Gastroesophageal sphincter (tissue), 4 donors: ENCODE measurements at places on chromosomes 7 and 10. TPM values are rescaled to one million over a fixed set of nuclear protein-coding genes. Genes with fewer than 3 reads are reported as not detected.
A peak's percentile ranks its signal among the peaks of the same experiment; 100 is the strongest.

The NUDT13 gene
- 4.6 TPM for total RNA-seq

The SUGCT gene
- total RNA-seq = 11.8 TPM

- no peak for ATAC-seq
Observed at GRCh38 chr7:6151994-6152735, 120.3 kb downstream of the CYTH3 start.

DNA sequence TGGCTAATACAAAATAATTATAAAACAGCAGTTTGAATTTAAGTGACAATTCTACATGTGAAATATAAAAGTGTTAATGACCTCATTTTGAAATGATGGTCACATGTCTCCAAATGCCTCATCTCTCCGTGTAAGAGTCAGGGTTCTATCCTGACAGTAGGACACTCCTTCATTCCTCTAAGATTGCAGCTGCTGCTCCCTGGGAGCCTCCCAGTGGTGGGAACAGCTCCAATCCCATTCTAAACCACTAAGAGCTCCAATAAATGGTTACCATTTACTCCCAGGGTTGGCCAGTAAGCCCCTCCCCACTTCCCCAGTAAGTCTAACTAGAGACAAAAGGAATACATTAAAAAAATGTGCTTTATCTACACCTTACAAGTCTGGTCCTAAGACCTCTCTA is 344.6 kb upstream of the AOAH start:
- no peak for ATAC-seq

DNA sequence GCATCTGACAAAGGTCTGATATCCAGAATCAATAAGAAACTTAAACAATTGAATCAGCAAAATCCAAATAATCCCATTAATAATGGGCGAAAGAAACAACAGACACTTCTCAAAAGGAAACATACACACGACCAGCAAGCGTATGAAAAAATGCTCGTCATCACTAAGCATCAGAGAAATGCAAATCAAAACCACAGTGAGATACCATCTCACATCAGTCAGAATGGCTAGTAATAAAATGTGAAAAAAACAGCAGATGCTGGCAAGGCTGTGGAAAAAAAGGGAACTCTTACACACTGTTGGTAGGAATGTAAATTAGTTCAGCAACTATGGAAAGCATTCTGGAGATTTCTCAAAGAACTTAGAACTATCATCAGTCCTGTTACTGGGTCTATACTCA is 496.7 kb downstream of the SH2D4B start:
- ATAC-seq = no peak

DNA sequence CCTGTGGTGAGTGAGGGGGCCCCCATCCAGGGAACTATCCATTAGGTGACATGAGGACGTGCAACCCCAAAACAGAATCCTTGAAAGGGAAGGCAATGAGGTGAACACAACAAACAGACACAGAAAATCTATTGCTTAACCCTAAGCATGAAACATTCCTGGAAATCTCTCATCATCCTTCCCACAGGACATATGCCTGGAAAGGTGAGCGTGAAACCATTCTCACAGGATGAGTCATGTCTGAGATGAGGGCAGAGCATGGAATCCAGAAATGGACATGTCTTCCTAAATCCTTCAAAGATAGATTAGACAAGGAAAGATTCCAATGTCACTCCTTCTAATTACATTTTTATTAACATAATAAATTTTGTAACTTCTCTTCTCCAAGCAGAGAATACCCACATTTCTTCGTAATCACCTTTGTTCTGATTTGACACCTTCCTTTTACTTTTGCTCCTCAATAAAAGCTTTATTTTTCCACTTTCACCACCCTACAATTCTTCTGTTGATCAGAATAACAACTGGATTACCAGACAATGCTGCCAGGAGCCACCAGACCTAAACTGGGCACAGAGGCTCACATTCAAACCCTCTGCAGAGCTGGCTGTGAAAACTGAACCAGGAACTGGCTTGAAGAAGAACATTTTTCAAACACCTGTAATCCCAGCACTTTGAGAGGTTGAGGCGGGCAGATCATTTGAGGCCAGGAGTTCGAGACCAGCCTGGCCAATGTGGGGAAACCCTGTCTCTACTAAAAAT is 67.2 kb downstream of the COBL start:
- ATAC-seq = no peak

DNA sequence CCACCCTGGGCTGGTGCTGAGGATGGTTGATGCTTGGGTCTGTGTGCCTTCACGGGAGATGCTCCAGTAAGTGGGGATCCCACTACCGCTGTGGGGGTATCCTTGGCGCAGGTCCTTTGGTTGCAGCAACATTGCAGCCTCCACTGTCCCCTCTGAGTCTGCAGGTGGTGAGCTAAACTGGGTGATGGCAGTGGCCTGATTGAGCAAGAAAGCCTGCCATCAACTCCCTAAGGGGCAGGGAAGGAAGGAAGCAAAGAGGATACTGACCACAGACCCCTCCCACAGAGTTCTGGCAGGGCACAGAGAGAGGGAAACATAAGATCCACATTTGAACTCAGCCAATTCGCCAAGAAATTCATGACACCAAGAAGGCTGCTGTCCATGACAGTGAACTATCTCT is 43.2 kb downstream of the MYO1G start:
- no peak for ATAC-seq

GRCh38 chr7:51357821-51358220 is 41.2 kb upstream of the COBL start:
- ATAC-seq = no peak

DNA sequence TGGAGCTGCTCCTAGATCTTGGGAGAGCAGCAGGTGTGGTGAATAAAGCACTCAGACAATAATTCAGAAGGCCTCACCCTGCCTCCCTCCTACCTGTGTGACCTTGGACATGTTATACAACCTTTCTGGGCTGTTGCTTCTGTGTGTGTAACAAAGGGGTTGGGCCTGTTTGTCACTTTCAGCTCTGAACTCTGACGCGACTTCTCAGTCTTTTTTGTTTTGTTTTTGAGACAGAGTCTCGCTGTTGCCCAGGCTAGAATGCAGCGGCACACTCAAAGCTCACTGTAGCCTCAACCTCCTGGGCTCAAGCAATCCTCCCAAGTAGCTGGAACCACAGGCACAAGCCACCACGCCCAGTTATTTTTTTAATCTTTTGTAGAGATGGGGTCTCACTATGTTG is 89.3 kb downstream of the DNMBP start:
- ATAC-seq = no peak

The C7orf57 gene
- total RNA-seq = not detected

DNA sequence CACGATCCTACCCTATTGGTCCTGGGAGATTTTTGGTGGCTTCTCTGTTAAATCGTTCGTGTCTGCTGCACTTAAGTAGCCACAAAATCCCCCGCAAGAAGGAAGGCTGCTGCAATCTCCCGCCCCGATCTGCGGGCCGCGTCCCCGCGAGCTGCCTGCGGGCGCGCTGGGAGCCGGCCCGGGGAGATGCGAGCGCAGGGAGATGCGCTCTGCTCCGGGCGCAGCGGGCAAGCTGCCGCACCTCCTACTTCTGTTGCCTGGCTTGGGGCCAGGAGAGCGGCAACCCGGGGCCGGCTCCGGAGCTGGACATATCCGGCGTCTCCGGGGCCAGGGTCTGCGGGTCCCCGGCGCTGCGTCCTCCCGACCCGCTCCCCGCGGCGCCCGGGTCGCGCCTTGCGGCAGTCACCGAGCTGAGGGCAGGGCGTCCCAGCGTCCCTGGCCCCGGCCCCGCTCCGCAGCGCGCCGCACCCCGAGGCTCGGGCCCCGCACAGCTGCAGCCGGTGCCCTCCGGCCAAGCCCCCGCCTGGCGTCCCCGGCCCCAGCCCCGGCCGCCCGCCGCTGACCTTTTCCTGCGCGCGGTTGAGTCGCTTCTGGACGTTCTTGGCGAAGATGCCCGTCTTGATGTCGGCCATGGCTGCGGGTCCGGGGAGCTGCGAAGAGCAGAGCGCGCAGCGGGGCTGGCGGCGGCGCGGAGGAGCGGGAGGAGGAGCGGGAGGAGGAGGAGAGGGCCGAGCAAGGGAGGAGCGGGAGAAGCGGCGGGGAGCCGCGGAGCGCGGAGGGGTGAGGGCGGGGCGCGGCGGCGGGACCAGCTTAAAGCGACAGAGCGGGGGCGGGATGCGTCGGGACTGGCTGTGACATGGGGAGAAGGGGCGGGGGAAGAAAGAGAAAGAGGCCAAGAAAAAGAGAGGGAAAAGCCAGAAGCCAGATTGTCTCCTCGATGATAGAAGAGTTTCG is at the start of gene AMPH:
TSS of gene AMPH (minus strand) at position 654 of the 954 bp plus-strand sequence. CDS start at position 632, 22 bp downstream.
- peak; percentile 85 for ATAC-seq

GRCh38 chr10:128018236-128018635 is 108.0 kb downstream of the MKI67 start:
- ATAC-seq = peak; percentile 35

- ATAC-seq = peak; percentile 68
Observed at GRCh38 chr7:4797858-4798705, 22.7 kb downstream of the AP5Z1 start.

The SLC18A3 gene
- not detected for total RNA-seq

GRCh38 chr7:128902761-128903585 is 7.5 kb downstream of the KCP start:
- no peak for ATAC-seq

DNA sequence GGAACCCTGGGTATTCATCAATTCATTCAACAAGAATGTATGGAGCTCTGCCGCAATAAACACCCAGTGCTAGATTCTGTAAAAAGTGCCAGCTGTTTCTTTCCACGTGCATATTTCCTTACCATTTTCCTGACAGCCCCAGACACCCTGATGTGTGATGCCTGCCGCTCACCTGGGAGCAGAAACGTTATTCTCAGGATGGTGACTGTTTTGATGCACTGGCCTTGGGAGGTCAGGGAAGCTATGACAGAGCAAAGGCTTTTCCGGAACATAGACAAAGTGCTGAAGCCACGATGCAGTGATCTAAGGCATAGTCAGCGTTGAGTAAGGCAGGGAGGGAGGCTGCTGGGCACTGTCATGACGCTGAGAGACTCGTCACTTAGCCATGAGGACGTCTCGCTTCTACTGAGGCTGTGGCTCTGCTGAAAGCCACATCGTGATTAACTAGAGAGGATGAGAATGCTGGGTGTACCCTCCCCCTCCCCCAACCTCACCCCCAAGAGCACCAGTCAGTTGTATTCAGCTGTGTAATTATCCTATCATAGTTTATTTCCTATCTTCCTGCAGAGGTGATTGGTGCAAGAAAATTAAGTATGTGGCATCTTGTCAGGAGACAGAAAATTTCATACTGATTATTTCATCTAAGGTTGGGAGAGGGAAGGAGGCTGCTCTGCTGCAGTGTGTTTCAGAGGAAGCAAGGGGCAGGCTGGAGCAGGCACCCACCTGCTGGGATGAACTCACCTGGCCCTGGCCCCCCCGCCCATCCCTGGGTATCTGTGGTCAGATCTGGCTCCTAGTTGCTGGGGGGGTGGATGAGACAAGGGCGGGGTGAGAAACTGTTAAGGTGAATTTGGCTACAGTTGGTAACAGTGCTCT is 48.8 kb upstream of the SMNDC1 start:
- peak; percentile 20 for ATAC-seq

GRCh38 chr10:119713744-119714483 is 11.9 kb upstream of the INPP5F start:
- ATAC-seq = no peak

DNA sequence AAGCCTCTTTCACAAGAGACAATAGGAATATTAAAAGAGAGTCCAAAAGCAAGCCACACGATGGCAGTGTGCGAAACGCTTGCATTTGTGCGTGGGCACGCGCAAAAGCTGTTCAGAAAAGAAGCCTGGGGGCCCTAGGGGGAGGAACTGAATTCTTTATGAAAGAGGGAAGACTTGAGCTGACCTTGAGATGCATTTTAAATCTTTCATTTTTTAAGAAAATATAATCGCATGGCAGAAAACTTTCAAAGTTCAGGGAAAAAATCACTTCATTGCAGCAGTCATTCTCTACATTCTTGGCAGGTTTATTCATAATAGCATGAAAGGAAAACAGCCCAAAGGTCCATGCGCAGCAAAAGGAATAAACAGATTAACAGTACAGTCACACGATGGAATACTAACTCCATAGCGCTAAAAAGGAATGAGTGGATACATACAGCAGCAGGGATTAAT is 206.5 kb upstream of the PRKCQ start:
- ATAC-seq = no peak

DNA sequence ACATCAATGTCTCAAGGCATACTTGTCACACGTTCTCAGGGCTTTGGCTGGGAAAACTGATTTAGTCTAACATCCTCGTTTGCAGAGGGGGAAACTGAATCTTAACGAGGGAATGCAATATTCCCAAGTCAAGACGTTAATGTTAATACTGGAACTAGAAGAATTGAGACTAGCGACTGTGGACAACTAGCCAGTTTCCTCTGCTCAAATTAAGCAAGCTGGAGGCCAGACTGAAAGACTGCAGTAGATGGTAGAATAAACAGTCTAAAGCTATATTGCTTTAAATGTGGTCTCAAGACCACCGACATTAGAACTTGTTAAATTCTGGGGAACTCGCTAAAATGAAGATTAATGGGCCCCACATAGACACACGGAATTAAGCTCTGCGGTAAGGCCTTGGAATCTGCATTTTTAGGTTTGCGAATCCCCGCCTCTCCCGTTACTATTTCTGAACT is 639 bp upstream of the TFAM start:
- no peak for ATAC-seq

- ATAC-seq = no peak
Observed at GRCh38 chr7:2279896-2280295, 34.3 kb downstream of the SNX8 start.

The HABP2 gene
- total RNA-seq = not detected

GRCh38 chr7:123472750-123473445 is 61.5 kb downstream of the IQUB start:
- ATAC-seq = no peak

DNA sequence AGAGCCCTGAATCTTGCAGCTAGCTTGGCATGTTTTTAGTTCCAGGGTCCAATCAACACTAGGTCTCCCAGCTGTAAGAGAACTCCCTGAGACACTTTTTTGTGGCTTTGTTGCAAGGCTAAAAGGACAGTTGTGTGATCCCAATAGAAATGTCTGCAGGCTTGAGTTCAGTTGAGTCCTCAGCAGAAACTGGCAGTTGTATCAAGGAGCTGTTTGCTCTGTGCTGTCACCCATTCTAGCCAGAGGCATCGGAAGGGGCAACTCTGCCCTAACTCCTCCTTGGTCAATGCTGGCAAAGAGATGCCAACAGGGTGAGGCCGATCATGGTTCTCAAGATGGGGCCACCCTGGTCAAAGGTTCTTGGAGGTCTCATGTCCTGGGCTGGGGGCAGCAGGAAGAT is 224.1 kb downstream of the BUB3 start:
- ATAC-seq = no peak

The LAMB4 gene
- not detected for total RNA-seq

The ZNF716 gene
- total RNA-seq = not detected

DNA sequence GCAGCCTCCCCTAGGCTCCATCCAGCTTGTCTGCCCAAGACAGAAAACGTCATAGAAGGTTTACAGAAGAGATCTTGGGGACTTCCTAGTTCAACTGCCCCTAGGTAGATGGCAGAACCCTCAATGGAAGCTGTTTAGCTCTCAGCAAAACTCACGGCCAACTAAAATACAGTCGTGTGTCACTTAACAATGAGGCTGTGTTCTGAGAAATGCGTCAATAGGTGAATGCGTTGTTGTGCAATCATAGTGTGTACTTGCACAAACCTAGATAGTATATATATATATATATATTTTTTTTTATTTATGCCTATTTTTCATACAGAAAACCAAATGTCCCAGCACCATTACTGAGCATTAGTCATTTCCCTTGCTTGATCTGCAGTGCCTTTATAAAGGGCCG is 100.4 kb upstream of the SH2B2 start:
- no peak for ATAC-seq

The GATAD1 gene
- 36.7 TPM for total RNA-seq

The CPA2 gene
- total RNA-seq = not detected
